ENCODE measurements at places on chromosomes 16 and 17. TPM values are rescaled to one million over a fixed set of nuclear protein-coding genes. Genes with fewer than 3 reads are reported as not detected.
A peak's percentile ranks its signal among the peaks of the same experiment; 100 is the strongest.

MYO1D gene
- 29.7 TPM for polyA plus RNA-seq

CD7 gene
- polyA plus RNA-seq = 0.07 TPM

PPM1E gene
- polyA plus RNA-seq = 0.34 TPM

KRT12 gene
- polyA plus RNA-seq = not detected

ICAM2 gene
- polyA plus RNA-seq = 0.08 TPM

CSH2 gene
- not detected for polyA plus RNA-seq

DNA sequence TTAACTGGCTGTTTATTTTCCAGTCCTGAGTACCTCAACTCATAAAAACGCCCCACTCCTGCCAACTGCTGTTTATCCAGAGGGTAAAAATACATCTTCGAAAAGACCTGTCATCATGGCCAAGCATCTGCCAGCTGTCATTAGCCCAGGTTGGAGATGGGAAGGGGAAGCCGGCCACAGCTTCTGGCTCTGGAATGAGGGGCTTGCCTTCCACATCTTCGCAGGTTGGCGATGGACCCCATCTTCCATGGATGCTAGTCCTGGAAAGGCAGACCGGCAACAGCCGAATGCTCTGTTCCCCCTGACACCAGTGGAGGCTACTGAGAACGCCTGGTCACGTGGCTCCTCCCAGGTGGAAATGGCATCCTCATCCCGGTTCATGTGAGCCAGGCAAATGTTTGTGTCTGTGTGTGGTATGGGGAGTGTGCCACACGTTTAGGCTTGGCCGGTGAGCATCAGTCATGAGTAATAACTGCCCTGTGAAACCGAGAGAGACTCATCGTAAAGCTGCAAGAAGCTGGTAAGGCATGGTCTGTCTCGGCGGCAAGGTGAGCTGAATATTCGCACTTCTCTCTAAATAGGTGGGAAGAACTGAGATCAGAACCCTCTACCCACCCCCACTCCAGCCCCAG, 420 bp upstream of the KRTAP17-1 start:
- H3K4me1 ChIP-seq = no peaks in the 10 kb centered on the region
- no peak overlapping the region for H3K4me3 ChIP-seq
- H3K27ac ChIP-seq = no peak overlapping the region
- no peak for DNase-seq

DNA sequence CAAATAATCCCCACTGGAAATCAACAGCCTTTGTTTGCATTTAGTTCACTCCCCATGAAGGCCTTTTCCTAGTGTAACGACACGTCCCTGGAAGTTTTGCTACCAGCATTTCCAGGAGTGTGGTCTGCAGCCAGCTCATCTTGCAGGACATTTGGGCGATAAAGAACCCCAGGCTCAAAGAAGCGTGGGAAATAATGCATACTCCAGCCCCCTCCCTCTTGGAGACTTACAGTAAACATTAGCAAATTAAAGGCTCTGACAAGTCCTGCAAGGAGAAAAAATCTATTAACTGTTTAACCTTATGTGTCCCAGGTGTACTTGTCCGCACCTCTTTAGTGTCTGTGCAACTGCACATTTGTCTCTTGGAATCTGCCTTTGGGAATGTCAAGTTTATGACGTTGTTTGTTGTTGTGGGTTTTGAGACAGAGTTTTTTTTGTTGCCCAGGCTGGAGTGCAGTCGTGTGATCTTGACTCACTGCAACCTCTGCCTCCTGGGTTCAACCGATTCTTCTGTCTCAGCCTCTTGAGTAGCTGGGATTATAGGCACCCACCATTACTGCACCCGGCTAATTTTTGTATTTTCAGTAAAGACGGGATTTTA, 131.1 kb downstream of the ABCC1 start:
- H3K36me3 ChIP-seq = peaks cover 30% of the 10 kb centered on the region
- DNase-seq = no peak
- no peaks in the 10 kb centered on the region for H3K27me3 ChIP-seq
- no peak overlapping the region for H3K4me3 ChIP-seq
- H3K27ac ChIP-seq = no peak overlapping the region
- no peaks in the 10 kb centered on the region for H3K4me1 ChIP-seq

DNA sequence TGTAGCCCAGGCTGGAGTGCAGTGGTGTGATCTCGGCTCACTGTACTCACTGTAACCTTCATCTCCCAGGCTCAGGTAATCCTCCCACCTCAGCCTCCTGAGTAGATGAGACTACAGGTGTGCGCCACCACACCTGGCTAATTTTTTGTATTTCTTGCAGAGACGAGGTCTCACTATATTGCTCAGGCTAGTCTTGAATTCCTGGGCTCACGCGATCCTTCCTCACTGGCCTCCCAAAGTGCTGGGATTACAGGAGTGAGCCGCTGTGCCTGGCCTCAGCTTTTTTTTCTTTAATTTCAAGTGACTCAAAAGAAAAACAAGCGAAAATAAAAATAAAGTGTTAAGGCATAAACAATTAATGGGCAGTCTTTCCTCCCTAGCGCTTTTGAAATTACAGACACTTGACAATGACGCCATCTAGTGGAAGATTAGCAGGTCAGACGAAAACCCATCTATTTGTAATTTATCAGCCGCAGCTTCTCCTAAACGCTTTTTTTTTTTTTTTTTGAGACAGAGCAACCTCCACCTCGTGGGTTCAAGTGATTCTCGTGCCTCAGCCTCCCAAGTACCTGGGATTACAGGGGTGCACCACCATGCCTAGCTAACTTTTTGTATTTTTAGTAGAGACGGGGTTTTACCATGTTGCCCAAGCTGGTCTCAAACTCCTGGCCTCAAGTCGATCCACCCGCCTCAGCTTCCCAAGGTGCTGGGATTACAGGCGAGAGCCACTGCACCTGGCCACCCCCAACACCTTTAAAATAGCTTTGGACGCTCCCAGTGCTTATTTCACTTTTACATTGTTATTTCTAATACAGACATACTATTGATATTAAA, 28.1 kb upstream of the PECAM1 start:
- no peak overlapping the region for H3K27ac ChIP-seq
- no peaks in the 10 kb centered on the region for H3K4me1 ChIP-seq
- H3K27me3 ChIP-seq = no peaks in the 10 kb centered on the region
- H3K36me3 ChIP-seq = no peaks in the 10 kb centered on the region
- peak overlapping the region; percentile 27 for H3K4me3 ChIP-seq

DNA sequence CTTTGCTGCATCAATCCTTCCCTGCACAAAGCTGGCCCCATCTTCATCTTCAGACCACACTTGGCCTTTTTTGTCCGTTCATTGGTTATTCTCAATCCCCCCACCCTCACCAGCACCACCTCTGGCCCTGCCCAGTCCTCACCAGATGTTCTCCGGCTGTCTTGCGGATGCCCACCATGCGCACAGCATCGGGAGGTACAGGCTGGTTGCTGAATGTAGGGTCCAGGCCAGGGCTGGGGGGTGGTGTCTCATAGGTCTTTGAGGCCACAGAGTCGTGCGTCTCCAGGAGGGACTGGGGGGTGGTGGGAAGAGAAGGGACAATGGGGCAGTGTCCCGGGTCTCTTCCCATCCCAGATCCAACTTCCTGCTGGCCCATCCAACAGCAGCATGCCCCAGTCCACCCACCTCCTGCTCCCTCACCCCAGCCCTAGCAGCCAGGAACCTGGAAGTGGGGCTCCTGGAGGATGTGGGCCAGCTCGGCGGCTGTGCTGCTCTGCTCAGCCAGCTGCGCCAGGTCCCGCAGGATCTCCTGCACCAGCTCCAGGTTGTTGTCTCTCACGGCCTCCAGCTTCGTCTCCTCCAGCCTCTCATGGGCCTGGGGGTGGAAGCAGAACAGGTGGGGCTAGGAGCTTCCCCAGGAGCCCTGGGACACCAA, 24.4 kb downstream of the MPP2 start:
- H3K4me1 ChIP-seq = peaks cover 2% of the 10 kb centered on the region
- no peaks in the 10 kb centered on the region for H3K27me3 ChIP-seq
- DNase-seq = no peak
- H3K27ac ChIP-seq = no peak overlapping the region
- no peak overlapping the region for H3K4me3 ChIP-seq
- no peaks in the 10 kb centered on the region for H3K36me3 ChIP-seq

GRCh38 chr17:50394711-50395110, 2.6 kb downstream of the LRRC59 start:
- H3K4me3 ChIP-seq = no peak overlapping the region
- H3K27me3 ChIP-seq = no peaks in the 10 kb centered on the region
- H3K36me3 ChIP-seq = peaks cover 49% of the 10 kb centered on the region
- H3K27ac ChIP-seq = no peak overlapping the region

GRCh38 chr16:48113001-48113400, 42.8 kb downstream of the ABCC12 start:
- no peaks in the 10 kb centered on the region for H3K27me3 ChIP-seq
- H3K27ac ChIP-seq = no peak overlapping the region
- H3K4me1 ChIP-seq = no peaks in the 10 kb centered on the region
- H3K4me3 ChIP-seq = 0 out of 2 replicates have a peak overlapping the region, but pooled peaks have one; percentile 23

DNA sequence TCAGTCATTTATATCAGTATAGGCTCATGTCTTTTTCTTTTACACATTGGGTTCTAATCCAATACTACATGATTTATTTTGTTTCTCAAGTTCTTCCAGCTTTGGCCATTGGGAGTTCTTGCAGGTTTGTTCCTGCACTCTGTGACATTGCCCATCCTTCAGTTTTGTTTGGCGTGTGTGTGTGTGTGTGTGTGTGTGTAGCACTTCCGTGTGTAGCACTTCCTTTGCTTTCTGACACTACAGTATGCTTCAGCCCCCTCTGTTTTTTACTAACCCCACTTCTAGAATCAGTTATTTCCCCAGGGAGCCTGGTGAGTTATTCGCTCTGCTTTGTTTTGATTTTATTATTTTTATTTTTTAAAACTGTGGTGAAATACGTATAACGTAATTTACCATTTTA, 75.6 kb upstream of the LGALS9 start:
- H3K4me3 ChIP-seq = no peak overlapping the region
- H3K4me1 ChIP-seq = peaks cover 33% of the 10 kb centered on the region
- H3K27ac ChIP-seq = peak overlapping the region; percentile 1
- no peaks in the 10 kb centered on the region for H3K27me3 ChIP-seq
- H3K36me3 ChIP-seq = no peaks in the 10 kb centered on the region
- no peak for DNase-seq

- DNase-seq = peak; percentile 66
- peak overlapping the region; percentile 70 for H3K4me3 ChIP-seq
- H3K27ac ChIP-seq = peak overlapping the region; percentile 85
- peaks cover 25% of the 10 kb centered on the region for H3K4me1 ChIP-seq
- H3K27me3 ChIP-seq = no peaks in the 10 kb centered on the region
- no peaks in the 10 kb centered on the region for H3K36me3 ChIP-seq
These were observed 543 bp downstream of the ARHGAP23 start for GRCh38 chr17:38428643-38429371.

DNA sequence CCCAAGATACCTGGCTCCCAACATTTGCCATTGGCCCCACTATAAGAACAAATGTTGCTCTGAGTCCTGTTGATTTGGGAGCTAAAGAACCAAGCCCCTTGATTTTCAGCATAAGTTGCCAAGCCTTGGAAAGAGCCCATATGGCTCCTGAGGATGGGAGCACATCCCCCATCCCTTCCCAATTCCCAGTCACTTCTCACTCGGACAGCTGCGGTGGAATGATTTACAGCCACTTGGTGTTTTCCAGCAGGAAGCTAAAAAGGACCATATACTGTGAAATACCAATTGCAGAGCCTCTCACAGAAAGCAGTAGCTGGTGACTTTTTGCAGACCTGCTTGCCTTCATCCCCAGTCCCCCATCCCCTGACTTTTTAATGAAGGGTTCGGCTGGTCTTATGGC, 524.6 kb downstream of the GRIN2A start:
- DNase-seq = no peak
- H3K4me3 ChIP-seq = no peak overlapping the region
- no peaks in the 10 kb centered on the region for H3K4me1 ChIP-seq
- no peak overlapping the region for H3K27ac ChIP-seq
- no peaks in the 10 kb centered on the region for H3K36me3 ChIP-seq
- no peaks in the 10 kb centered on the region for H3K27me3 ChIP-seq

DNA sequence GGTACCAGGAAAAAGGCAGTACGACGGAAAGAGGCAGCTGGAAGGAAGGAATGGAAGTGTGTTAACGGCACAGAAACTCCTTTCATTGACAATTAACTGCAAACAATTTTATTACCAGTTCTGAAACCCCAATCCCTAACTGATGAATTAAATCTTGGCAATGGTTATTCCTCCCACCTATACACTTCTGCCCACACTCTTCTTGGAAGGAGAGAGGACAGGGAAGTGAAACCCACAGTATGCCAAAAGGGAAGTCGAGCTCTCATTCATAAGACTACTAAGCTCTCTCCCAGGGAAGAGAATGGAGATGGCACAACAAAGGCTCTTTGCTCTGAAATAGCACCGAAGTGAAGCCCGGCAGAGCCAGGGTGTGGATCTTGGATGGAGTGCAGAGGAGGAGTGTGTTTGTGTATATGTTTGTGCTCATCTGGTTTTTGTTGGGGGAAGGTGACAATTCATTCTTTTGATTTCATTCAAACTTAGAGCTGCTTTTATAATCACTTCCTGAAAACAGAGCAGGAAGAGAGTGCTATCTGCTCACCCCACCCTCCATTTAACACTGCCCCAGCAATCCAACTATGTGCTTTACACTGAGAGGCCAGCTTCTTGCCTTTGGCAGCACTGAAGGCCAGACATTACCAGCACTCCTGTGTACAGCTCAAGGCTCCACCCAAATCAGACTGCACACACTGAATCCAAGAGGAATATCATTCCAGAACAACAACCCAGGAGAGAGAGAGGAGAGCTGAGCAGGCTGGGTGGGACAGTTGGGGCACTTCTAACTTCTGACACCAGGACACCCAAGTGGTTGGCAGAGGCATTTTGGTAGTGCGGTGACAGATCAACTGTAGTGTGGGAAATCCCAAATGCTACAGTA, 68.7 kb downstream of the HIC1 start:
- H3K4me3 ChIP-seq = no peak overlapping the region
- DNase-seq = no peak
- H3K27ac ChIP-seq = peak overlapping the region; percentile 23
- peaks cover 13% of the 10 kb centered on the region for H3K4me1 ChIP-seq
- peaks cover 3% of the 10 kb centered on the region for H3K36me3 ChIP-seq
